Activated CD8-positive, alpha-beta T cell treated with anti-CD3 and anti-CD28 coated beads, Interleukin-2, amount 10 ng/mL, durations not matched to agents 7 days and 5 days (primary cell): ENCODE measurements at places on chromosomes 13 and 19. TPM values are rescaled to one million over a fixed set of nuclear protein-coding genes. Genes with fewer than 3 reads are reported as not detected.

GRCh38 chr13:84470528-84470927 lies 588.3 kb upstream of the SLITRK1 start:
- no peak overlapping the region for H3K27ac ChIP-seq
- no peak overlapping the region for H3K4me3 ChIP-seq
- no peak for DNase-seq
- H3K36me3 ChIP-seq: no peaks in the 10 kb centered on the region

- no peak overlapping the region for H3K4me3 ChIP-seq
- H3K36me3 ChIP-seq: peaks cover 45% of the 10 kb centered on the region
- H3K27ac ChIP-seq: no peak overlapping the region
These were observed 17.8 kb downstream of the BIVM start for GRCh38 chr13:102816708-102817107.

DNA sequence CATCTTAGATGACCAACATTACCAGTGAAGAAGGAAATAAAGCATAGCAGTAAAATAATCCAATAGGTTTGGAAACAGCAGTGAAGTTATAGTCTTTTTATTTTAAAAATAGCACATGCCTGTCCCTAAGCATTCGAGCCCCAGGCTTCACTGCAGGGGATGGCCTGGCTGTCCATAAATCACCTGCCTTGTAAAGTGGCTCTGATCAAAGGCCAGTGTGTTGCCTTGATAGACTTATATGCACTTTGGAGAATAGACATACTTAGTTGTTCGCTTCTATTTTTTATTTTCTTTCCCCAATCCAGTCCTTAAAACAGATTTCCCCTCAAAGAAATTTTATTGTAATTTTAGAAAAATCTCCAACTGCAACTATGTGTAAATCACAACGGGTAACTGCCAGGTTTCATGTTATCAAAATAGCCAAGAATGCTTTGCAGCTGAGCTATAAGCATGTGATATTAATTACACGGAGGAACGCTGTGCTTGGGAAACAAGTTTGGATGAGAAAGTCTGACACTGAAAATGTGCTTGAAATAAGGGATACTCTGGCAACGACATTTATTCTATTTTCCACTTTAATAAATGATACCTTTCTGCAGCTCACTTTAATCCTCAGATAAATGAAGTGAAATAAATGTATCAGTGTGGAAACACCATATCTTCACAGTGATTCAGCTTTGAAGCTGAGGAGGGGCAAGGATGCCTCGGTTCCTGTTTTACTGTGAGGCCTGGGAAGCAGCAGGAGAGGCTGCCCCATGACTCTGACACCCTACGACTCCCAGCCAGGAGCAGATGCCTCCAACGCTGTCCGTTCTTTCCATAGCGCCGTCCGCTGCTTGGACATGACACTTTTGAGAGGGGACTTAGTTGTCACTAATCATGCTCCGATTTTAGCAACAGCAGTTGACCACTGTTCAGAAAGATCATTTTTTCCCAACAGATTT lies 5.5 kb upstream of the METTL21C start:
- no peaks in the 10 kb centered on the region for H3K36me3 ChIP-seq
- no peak overlapping the region for H3K4me3 ChIP-seq
- H3K4me1 ChIP-seq: no peaks in the 10 kb centered on the region
- no peak overlapping the region for H3K27ac ChIP-seq
- no peak for DNase-seq
- peaks cover 16% of the 10 kb centered on the region for H3K27me3 ChIP-seq

DNA sequence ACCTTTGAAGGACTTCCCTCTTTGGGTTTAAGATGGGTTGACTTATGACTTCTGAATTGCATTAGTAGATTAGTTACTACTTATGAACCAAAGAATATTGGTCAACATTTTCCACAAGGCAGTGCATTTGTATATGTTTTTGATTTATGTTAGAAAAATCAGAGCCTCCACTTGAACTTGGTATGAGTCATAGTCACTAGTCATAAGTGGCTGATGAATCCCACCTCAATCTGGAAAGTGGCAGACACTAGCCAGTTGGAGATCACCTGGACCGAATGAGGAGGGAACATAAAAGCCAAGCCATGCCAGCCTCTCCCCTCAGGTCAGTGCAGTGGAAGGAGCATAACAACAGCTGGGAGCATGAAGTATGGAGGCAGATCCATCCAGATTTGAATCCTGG lies 39.3 kb upstream of the SPART start:
- no peak overlapping the region for H3K27ac ChIP-seq
- H3K4me1 ChIP-seq: no peaks in the 10 kb centered on the region
- DNase-seq: no peak
- H3K36me3 ChIP-seq: no peaks in the 10 kb centered on the region

SHISA2 gene
- 0.45 TPM for total RNA-seq

PSG7 gene
- total RNA-seq: not detected

ZNF85 gene
- 24.6 TPM for total RNA-seq
